ENCODE measurements at places on chromosomes 2 and 18.

DNA sequence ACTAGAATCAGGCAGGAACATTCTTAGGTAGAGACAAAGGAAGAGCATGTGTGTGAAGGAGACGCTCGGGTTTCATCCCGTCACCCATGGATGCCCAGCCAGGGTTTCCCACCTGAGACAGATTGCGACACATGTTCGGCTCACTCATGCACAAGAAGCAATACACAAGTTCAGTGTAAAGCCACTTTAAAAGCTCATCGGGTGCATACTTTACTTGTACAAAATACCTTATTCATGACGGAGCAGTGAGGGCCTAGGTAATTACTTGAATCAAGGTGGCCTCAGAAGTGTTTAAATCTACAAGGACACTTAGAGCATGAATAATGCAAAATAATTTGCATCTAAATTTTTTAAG, 42.0 kb downstream of the ZEB2 start:
- DNase-seq: no peak

GRCh38 chr2:172427990-172428831, 825 bp downstream of the ITGA6 start:
- DNase-seq: peak; percentile 39

GRCh38 chr2:239954166-239955086, 70.7 kb downstream of the NDUFA10 start:
- DNase-seq: no peak

- DNase-seq: no peak
These were observed 34.2 kb downstream of the FIGN start for GRCh38 chr2:163701399-163702195.

DNA sequence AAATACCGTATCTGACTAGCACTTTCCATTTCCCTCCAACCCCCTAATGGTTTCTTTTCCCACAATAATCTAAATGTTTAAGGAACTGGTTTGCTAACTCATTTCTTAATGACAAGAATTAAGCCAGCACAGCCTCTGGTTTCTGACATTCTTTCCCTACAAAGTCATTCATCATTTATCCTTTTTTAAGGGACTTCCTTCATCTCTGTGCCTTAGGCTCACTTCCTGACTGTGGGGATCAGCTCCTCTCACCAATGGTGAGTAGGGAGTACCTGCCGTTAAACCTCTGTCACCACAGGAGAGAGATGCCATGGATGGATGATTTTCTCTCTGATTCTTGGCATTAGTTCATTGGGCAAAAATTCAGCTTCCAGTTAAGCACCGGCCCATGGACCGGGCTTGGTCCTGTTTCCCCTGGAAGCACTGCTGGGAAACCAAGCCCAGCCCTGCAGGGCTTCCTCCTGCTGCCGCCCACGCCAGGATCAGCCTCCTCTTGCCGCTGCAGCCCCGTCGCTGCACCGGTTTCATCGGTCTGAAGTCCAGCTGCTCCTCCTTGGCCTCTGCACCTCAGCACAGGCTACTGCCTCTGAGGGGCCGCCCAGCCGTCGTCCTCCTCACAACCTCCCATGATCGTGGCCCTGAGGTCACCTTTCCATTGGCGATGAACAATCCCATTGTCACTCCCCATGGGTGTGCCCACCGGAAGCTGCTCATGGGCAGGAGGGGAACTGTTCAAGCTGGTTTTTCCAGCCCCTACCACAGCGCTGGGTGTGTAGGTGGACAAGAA, 64.0 kb upstream of the ZNF516 start:
- DNase-seq: no peak

All from activated CD4-positive, alpha-beta T cell treated with anti-CD3 and anti-CD28 coated beads, Interleukin-2, Interleukin-6, amounts not matched to agents 100 ng/mL and 50 ng/mL, durations not matched to agents 16 hours and 8 hours (primary cell).